ENCODE measurements at places on chromosomes 11 and 22.
A peak's percentile ranks its signal among the peaks of the same experiment; 100 is the strongest.

DNA sequence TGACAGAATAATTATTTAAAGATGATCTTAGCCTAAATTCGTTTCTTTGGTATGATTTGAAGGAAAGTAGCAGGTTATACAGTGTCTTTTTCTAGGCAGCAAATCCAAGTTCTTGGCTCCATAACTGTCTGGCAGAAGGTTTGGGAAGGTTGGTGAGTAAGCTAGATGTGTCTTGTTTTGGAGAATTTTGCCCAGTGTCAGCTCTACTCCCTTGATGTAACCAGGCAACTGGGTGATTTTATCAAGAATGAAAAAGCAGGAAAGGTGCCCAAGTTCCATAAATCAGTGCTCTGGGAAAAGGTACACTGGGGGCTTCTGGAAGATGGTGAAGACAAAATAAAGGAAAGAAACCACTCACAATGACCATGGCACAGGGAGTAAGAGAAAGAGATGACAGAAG is 71.5 kb upstream of the USP47 start:
- no peak for DNase-seq

DNA sequence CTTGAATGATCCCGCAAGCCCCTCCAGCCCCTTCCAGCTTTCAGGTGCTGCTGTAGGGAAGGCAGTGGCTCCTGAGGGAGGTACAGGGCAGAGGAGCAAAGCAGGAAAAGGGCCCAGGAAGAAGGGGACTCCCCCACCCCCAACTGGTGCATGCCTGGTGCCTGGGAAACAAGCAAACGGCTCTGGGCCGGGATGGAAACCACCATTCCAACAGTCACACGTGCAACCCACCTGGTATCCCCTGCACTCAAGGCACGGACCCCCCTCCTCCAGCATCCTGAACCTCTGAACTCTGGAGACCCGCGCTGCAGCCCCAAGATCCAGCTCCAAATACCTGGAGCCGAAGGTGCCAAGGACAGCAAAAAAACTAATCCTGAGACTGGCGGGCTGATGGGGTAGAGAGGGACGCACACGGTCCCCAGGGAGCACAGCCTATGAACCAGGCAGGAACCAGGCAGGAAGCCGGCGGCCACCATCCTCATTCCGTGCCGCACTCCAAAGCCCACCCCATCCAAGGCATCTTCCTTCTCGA is 537 bp downstream of the SCN4B start:
- no peak for DNase-seq

DNA sequence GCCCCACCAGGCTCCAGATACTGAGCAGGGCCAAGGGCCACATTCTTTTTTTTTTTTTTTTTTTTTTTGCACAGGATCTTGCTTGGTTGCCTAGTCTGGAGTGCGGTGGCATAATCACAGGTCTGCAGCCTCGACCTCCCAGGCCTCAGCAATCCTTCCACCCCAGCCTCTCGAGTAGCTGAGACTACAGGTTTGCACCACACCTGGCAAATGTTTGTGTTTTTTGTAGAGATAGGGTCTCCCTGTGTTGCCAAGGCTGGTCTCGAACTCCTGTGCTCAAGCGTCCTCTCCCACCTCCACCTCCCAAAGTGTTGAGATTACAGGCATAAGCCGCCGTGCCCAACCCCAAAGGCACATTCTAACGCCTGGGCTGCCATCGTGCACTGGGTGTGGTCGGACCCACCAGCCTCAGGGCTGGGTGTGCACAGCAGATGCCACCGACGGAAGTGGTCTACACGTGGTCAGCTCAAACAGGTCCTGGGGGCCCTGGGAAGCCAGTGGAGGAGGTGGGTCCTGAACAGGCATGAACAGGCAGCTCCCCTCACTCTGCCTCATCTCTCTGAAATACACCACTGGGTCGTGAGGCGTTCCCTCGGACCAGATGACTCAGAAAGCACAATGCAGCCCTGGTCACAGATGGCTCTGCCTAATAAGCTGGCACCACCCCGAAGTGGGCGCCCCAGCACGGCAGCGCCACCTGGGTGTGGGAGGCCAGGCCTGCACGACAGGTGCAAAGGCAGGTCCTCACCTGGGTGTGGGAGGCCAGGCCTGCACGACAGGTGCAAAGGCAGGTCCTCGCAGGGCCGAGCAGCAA is 5.1 kb upstream of the B4GALNT4 start:
- peak; percentile 88 for DNase-seq

GRCh38 chr11:36469881-36470802 is 39.9 kb downstream of the TRAF6 start:
- DNase-seq: no peak

- DNase-seq: no peak
These were observed 183.8 kb downstream of the SWAP70 start for GRCh38 chr11:9847636-9848035.

DNA sequence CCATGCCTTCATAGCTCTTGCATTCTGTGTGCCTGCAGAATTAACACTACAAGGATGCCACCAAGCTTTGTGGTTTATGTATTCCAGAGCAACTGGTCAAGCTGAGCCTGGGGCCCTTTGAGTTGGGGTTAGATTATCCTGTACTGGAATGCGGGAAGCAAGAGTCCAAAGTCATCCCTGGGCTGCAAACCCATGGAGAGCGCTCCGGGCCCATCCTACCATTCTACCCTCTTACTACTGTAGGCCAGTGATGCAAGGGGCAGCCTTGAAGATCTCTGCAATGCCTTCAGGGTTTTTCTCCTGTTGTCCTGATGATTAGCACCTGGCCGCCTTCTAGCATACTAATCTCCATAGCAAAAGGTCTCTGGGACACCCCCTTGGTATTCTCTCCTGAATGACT is 51.3 kb downstream of the TUG1 start:
- no peak for DNase-seq

DNA sequence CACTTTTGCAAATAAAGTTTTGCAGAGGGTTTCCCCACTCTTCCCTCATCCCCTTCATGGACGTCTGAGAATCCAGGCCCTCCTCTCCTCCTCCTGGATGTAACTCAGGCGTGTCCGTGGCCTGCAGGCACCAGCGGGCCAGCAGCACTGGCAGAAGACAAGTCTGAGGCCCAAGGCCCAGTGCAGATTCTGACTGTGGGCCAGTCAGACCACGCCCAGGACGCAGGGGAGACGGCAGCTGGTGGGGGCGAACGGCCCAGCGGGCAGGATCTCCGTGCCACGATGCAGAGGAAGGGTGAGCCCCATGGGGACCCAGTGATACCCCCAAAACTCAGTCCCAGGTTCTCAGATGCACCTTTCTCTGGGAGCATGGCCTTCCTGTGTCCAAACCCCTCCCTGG is 14.4 kb downstream of the TUB start:
- DNase-seq: peak; percentile 19

GRCh38 chr11:128260398-128260797 is 327.0 kb downstream of the ETS1 start:
- DNase-seq: no peak

- no peak for DNase-seq
These were observed 520.2 kb downstream of the METTL15 start for GRCh38 chr11:28628412-28628811.

DNA sequence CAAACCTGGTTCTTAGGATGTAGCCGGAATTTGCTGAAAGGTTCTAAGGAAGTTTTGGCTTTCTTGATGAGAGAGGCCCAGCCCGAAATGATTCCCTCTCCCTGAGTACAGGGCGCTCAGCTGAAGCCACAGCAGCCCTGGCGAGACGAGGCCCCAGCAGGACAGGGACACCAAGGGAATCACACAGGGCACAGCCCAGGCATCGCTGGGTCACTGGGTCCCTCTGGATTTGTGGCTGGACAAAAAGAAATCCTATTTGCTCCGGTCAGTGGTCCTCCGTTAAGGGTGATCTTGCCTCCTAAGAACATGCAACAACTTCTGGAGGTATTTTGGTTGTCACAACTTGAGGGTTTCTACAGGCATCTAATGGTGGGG is 6.4 kb downstream of the FGF19 start:
- peak; percentile 44 for DNase-seq

- DNase-seq: no peak
These were observed 1.2 kb downstream of the OR6X1 start for GRCh38 chr11:123753110-123753509.

- DNase-seq: no peak
These were observed 77.4 kb downstream of the MN1 start for GRCh38 chr22:27724157-27724556.

DNA sequence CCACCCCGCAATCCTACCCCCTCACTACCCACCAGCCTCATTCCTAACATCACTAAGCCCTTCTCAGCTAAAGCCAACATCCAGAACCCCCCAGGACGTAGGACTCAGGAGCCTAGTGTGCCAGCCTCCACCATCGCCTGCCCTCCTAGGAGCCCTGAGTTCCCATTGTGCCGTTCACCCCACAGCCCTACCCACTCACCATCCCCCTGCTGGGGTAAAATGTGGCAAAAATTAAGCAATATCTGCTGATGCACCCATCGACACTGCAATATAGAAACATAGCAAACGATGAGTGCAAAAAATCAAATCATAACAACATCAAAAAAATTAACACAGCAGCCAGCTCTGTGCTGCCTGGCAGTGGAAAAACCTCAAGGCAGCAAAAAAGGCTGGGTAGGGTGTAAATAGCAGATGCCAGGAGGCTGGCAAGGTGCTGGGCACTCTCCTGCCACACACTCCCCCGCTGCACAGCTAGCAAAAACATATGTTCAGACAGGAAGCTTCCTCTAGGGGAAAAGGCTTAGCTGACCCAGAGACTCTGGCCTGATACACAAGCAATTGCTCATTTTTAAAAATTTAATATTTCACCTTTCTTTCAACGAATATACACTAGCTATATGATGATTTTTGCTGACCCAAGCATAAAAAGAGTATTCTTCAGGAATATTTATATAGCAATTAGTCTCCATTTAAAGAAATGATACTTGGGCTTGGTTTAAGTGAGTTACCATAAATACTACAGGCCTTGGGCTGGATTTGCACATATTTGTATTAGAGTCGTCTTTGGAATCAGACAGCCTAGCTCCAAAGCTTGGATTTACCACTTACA is 33.8 kb downstream of the PRDM10 start:
- no peak for DNase-seq

GRCh38 chr11:103587901-103588788 is 448.3 kb upstream of the DDI1 start:
- DNase-seq: no peak

- no peak for DNase-seq
These were observed 3.1 kb upstream of the PTS start for GRCh38 chr11:112223121-112223520.

- DNase-seq: no peak
These were observed 595.3 kb upstream of the CCDC90B start for GRCh38 chr11:83881428-83881827.

GRCh38 chr11:110971140-110971539 is 258.9 kb upstream of the ARHGAP20 start:
- DNase-seq: no peak

- no peak for DNase-seq
These were observed 145.9 kb downstream of the ELP4 start for GRCh38 chr11:31655483-31655882.

Data from activated effector memory CD4-positive, alpha-beta T cell treated with anti-CD3 and anti-CD28 coated beads, Interleukin-2, amount 50 U/mL, for 16 hours (primary cell).